Immature natural killer cell (primary cell): ENCODE measurements at places on chromosomes 3 and 15.

GRCh38 chr15:45586125-45586524, 1.1 kb upstream of the BLOC1S6 start:
- H3K36me3 ChIP-seq, result no peaks in the 10 kb centered on the region
- H3K4me3 ChIP-seq, result peak overlapping the region; percentile 95
- H3K27ac ChIP-seq, result peak overlapping the region; percentile 100
- peaks cover 13% of the 10 kb centered on the region for H3K27me3 ChIP-seq

- no peaks in the 10 kb centered on the region for H3K36me3 ChIP-seq
- DNase-seq, result no peak
- no peaks in the 10 kb centered on the region for H3K4me1 ChIP-seq
- H3K27ac ChIP-seq, result no peak overlapping the region
- H3K27me3 ChIP-seq, result peaks cover 5% of the 10 kb centered on the region
- no peak overlapping the region for H3K4me3 ChIP-seq
Observed at GRCh38 chr3:178392511-178392926, 143.7 kb upstream of the KCNMB2 start.

GRCh38 chr3:14957153-14957552, 9.8 kb downstream of the NR2C2 start:
- peak overlapping the region; percentile 98 for H3K27ac ChIP-seq
- no peak for DNase-seq

DNA sequence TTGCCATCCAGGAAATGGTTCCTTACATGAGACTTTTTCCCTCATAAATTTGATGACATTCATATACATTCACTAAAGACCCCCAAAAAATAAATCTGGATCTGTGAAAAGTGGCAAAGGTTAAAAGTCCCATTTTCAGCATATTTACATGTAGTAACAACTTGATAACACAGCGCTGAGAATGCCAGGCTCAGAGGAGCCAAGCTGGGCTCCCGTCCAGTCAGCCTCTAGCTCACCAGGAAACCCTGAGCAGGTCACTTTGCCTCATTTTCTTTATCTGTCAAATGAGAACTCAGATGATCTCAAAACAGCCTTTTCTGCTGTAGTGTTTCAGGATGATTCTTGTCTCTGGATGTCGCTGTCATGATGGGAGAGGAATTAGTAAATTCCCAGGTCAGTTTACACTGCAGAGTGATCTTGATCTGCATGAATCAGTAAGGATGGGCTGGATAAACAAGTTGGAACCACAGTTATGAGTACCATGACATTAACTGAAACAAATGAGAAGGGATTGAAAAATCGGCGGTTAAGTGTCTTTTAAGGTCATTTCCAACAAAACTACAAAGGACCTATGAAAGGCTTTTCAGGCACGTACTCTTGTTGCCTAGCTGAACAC, 82.8 kb downstream of the PPARG start:
- H3K4me3 ChIP-seq, result no peak overlapping the region
- no peaks in the 10 kb centered on the region for H3K36me3 ChIP-seq
- no peak for DNase-seq
- peaks cover 2% of the 10 kb centered on the region for H3K27me3 ChIP-seq
- H3K4me1 ChIP-seq, result no peaks in the 10 kb centered on the region
